ENCODE measurements at places on chromosomes 6 and 20.
A peak's percentile ranks its signal among the peaks of the same experiment; 100 is the strongest.

DNA sequence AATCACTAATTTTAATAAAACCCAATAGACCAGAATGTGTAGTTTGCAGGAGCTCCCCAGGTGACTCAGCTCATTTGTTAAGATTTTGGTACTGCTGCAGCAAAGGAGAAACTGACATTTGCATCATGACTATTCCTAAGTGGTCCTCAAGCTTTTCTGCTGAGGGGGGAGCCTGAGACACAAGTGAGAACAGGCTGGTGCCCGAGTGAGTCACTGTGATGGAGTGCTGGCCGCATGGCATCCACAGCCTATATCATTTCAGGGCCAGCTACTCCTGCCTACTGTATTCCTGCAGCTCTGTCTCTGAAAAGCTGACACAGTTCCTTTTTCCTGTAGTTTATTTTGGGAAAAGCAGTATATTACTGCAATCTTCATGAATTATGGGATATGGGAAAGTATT is 113.7 kb upstream of the ENPP5 start:
- no peak for DNase-seq

DNA sequence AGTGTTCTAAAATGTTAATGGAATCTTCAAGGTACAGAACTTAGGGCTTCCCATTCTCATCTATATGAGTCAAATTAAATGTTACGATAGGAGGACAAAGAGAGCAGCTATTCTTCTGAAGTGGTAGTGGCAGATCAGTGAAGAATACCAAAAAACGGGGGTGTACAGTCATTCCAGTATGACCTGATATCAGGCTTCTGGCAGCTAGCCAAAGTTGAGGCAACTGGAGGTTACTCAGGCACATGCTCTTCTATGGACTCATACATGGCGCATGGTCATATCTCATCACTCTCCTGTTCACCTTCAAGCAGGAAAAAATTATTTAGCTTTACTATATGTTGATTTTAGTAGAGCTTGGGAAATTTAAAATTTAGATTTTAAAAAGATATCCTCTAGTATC is 1608.8 kb downstream of the GRIK2 start:
- no peak for DNase-seq

GRCh38 chr20:53495398-53496092 is 98.1 kb downstream of the ZNF217 start:
- no peak for DNase-seq

DNA sequence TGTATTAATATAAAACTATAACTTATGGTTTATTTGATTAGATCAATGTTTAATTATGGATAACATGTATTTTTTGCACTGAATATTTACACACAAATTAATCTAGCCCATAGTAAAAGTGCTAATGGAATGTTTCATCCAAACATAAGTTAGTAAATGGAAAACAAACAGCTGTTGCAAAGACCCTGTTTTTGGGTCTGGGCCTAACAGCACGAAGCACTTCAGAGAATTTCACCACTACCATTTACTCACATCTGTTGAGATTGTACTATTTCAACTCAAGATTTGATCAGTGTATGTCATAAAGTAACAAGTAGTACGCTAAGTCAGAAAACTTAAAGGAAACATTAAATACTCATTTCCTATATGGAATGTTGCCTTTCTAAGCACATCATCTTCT is 359.6 kb downstream of the LAMA2 start:
- DNase-seq: no peak

- DNase-seq: peak; percentile 86
Measured at GRCh38 chr6:31332637-31333602, 24.1 kb downstream of the HLA-B start.

- DNase-seq: peak; percentile 25
Measured at GRCh38 chr6:20811109-20811761, 277.0 kb downstream of the CDKAL1 start.

- DNase-seq: no peak
Measured at GRCh38 chr6:97175806-97176205, 107.2 kb downstream of the MMS22L start.

DNA sequence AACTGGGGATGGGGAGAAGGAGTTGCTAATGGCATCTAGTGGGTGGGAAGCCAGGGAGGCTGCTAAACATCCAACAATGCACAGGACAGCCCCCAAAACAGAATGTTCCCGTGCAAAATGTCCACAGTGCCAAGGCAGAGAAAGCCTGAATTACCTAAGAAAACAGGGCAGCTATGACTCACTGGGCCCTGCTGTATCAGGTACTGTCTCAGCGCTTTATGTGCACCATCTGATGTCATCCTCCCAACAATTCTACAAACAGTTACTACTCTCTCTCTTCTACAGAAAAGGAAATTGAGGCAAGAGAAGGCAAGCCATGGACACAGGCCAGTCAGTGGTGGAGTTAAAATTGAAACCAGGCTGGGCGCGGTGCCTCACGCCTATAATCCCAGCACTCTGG is 3.1 kb downstream of the YTHDF1 start:
- DNase-seq: no peak

- no peak for DNase-seq
Measured at GRCh38 chr20:8344631-8345030, 212.6 kb downstream of the PLCB1 start.

DNA sequence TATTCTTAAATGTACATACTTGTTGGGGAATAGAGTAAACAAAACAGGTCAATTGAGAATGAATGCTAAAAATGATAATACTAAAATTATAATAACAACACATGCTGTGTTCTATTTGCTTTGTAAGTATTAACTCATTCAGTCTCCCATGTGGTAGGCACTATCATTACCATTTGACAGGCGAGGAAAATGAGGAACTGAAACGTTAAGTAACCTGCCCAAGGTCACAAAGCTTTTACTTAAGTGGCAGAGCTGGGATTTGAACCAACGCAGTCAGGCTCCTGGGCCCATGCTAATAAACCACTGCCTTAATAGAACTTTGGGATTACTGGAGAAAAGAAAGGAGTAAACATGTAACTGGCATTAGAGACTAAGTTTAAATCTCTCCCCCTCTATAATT is 3.8 kb downstream of the NSFL1C start:
- DNase-seq: no peak

DNA sequence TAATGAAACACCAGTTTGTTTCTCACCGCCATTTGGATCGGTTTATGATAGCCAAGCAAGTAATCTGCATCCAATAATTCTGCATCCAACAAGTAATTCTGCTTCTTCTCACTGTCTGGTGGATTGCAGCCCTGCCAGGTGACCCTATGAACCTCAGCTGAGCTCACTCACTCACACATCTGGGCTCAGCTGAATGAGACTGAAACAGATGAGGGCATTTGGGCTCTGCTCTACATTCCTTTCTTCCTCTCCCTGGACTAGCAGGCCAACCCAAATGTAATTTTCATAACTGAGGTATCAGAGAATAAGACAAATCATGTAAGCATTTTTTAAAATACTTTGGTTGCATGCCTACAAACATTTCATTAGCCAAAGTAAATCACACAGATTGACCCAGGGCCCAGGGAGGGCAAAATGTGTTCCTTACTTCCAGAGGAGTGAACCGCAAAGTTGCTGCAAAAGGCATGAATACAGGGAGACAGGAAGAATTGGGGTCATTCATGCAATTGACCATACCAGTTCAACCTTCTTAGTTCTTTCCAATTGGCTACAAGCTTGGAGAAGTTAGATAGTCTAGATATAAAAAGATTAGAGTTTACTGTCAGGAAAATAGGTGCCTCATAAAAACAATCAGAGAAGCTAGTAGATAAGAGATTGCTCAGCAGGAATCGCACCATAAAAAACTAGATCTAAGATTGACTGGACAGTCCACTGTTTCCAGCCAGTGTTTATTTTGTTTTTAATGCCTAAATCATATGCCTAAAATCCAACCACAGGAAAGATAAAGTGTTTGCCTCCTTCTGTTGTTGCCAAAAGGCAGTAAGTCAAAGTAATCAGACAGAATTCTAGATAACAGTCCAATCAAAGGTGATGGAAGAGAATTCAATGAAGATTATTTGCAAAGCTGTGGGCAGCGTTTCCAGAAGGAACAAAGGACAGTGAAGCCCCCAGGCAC is 43.7 kb downstream of the CBLN4 start:
- DNase-seq: no peak

DNA sequence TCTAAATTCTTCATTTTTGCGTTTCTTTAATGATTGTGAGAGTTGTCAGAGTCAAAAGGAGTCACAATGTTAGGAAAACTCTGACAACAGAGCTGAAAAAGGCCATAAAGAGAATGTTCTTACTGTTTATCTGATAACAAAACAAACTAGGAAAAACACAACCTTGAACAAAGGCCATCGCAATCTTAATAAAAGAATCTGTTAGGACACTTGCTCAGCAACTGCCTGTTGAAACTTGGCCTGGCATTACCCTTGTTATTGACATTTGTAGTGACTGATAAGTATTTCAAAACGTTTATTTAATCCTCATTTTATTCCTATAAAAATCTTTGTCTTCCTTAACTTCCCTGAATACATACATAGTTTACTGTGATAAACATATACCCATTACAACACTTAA is 15.7 kb downstream of the GSTA1 start:
- no peak for DNase-seq

DNA sequence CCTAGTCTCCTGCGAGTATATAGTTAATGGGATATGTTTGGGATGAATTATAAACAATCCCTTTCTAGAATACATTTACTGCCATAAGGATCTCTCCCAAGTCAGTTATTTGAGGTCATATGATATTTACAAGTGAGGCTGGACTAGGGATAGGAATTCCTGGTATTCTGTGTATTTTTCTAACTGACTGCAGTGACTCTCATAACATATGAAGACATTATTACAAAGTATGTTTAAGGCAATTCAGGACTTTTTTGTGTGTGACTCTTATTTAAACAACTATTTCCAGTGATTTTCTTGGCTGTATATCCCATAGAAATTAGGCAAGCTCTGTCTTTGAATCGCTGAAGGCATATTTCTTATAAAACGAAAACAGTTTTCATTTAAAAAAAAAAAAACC is 18.4 kb upstream of the TNFAIP3 start:
- no peak for DNase-seq

DNA sequence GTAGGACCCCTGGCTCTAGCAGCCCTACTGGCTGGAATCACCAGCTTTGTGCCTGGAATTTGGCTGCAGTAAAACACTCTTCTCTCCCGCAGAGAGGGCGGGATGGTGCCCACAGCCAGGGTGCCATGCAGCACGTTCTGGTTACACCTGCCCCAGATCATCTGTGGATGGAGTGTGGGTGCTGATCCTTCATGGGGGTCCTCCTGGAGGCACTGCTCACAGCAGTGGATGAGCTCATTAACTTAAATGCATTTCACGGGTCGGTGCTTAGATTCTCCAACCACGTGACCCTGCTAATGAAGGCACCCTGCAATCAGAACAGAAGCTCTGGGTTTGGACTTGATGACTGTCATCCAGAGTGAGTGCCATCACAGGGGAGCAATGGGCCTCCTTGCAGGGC is 138.6 kb upstream of the AFDN start:
- no peak for DNase-seq

DNA sequence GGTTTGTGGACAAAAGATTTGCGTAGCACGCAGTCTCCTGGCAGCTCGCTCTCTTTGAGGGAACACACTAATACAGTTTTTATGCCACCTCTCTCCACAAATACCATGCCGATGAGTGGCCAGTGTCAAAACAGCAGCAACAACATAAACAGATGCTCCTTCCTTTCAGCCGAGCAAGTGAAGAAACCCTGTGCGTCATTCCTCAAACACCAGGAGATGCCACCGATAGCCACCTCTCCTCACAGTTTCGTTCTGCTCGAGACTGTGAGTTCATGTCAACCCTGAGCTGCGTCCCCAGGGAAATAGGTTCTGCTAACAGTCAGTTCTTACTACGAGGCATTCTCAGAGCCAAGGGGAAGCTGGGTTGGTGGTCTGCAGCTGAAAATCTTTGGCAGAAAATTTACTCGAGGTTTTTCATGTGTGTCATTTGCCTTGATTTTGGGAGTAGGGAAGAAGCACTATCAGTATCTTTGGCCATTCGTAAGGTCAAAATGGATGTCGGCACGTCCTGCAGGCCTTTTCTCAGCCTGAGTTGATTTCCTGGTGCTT is 59.9 kb downstream of the EYA2 start:
- no peak for DNase-seq

GRCh38 chr6:167851370-167851952 is 24.8 kb downstream of the AFDN start:
- DNase-seq: peak; percentile 39

GRCh38 chr6:76752841-76753240 is 680.4 kb upstream of the IMPG1 start:
- DNase-seq: no peak

DNA sequence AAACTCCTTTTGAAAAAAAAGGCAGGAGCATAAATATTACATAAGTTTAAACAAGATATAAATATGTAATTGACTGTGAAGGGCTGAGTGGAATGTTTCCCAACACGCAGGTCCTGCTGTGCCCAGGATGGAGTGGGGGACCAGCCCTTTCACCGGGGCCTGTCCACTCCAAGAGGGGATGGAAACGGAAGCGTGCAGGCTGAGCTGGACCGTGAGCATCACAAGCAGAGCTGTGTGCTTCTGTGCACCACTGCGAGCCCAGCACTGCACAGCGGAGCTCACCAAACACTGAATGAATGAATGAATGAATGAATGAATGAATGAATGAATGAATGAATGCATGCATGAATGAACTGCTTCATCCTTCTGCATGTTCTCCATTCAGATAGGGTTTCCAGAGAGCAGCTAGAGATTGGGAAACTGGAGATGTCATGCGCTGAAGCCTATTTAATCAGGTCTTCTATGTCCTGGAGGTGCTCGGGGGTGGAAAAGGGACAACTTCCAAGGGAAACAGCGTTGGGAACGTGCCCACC is 157.7 kb downstream of the ANKRD60 start:
- no peak for DNase-seq

GRCh38 chr6:166439366-166440091 is 56.8 kb upstream of the MPC1 start:
- DNase-seq: peak; percentile 80

DNA sequence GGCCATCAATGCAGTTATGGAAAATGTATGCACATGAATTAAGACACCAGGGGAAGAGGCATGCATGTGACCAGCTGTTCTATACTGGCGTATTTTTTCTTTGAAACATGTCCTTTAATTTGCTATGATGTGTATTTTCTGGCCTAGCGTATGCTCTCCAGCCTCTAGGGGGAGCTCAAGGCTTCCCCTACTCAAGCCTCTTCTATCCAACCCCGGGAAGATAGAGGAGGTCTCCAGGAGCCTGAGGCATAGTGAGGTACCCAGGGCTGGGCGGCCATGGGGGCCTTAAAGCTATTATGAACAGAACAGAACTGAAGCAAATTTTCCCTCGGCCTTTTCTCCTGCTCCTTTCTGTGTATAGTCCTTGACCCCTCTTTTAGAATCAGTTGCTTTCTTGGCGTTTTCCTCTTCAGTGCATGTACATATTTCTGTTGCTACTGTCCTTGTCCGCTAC is 528.9 kb downstream of the MAFB start:
- DNase-seq: peak; percentile 42

DNA sequence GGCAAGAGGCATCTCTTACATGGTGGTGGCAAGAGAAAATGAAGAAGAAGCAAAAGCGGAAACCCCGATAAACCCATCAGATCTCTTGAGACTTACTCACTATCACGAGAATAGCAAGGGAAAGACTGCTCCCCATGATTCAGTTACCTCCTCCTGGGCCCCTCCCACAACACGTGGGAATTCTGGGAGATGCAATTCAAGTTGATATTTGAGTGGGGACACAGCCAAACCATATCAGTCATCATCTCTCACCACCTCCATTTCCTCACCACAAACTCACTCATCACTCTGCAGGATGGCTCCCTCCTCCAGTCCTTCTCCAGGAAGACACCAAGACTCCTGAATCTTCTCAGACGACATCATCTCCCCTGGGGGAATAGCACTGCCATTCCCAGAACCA is 25.8 kb upstream of the SLC16A10 start:
- DNase-seq: no peak

GRCh38 chr20:4633780-4634179 is 87.9 kb upstream of the PRND start:
- DNase-seq: no peak

- DNase-seq: no peak
Measured at GRCh38 chr20:34449674-34450592, 66.3 kb upstream of the DYNLRB1 start.
